GM23338 (cell line): ENCODE measurements at places on chromosomes 12 and 14. TPM values are rescaled to one million over a fixed set of nuclear protein-coding genes. Genes with fewer than 3 reads are reported as not detected.

The IL26 gene
- not detected in 2 replicates for total RNA-seq

The FZD10 gene
- total RNA-seq: 0.35 and 0.45 TPM in 2 replicates

The MAPKAPK5 gene
- 77.0 and 107 TPM in 2 replicates for total RNA-seq

The GPRC5D gene
- total RNA-seq: not detected in 2 replicates

The INHBC gene
- total RNA-seq: not detected in 2 replicates

The PRICKLE1 gene
- total RNA-seq: 13.7 and 51.7 TPM in 2 replicates

The C12orf43 gene
- 9.8 and 15.2 TPM in 2 replicates for total RNA-seq

The RHEBL1 gene
- 6.7 and 11.8 TPM in 2 replicates for total RNA-seq

The ANO4 gene
- total RNA-seq: 2.6 and 8.7 TPM in 2 replicates

The CCDC184 gene
- 2.8 and 3.7 TPM in 2 replicates for total RNA-seq

The INSM2 gene
- not detected in 2 replicates for total RNA-seq

The MMAB gene
- total RNA-seq: 24.7 and 41.6 TPM in 2 replicates

The GUCY2C gene
- total RNA-seq: 1.9 and 3.1 TPM in 2 replicates

The IQSEC3 gene
- total RNA-seq: 2.1 and 3.8 TPM in 2 replicates

The PTGER2 gene
- 1.2 and 1.3 TPM in 2 replicates for total RNA-seq

The PEX5 gene
- total RNA-seq: 58.8 and 72.0 TPM in 2 replicates

The ADAMTS20 gene
- 8.7 and 9.3 TPM in 2 replicates for total RNA-seq

The EML5 gene
- 1.0 and 1.6 TPM in 2 replicates for total RNA-seq

The FIGNL2 gene
- 4.1 and 5.2 TPM in 2 replicates for total RNA-seq

The DPPA3 gene
- 2.8 and 4.6 TPM in 2 replicates for total RNA-seq

The EP400 gene
- total RNA-seq: 47.7 and 57.2 TPM in 2 replicates

The RFX4 gene
- total RNA-seq: 2.1 TPM in 1 of 2 replicates, not detected in the other

The TMTC1 gene
- total RNA-seq: 19.7 and 24.3 TPM in 2 replicates

The LDHB gene
- 1,537 and 1,654 TPM in 2 replicates for total RNA-seq

The LAG3 gene
- 1.0 and 4.7 TPM in 2 replicates for total RNA-seq

The TMEM253 gene
- 0.59 TPM in 1 of 2 replicates, not detected in the other for total RNA-seq

The RFLNA gene
- total RNA-seq: 16.2 and 20.4 TPM in 2 replicates

The DDX54 gene
- total RNA-seq: 79.6 and 84.1 TPM in 2 replicates
